ENCODE measurements at places on chromosomes 2 and 18.

GRCh38 chr2:26317377-26318105 lies 28.4 kb upstream of the SELENOI start:
- DNase-seq: no peak

- no peak for DNase-seq
Observed at GRCh38 chr2:178844269-178844668, 37.0 kb upstream of the TTN start.

GRCh38 chr2:174117951-174118930 lies 130.1 kb downstream of the OLA1 start:
- DNase-seq: no peak

- DNase-seq: no peak
Observed at GRCh38 chr2:8611246-8611645, 70.6 kb upstream of the ID2 start.

DNA sequence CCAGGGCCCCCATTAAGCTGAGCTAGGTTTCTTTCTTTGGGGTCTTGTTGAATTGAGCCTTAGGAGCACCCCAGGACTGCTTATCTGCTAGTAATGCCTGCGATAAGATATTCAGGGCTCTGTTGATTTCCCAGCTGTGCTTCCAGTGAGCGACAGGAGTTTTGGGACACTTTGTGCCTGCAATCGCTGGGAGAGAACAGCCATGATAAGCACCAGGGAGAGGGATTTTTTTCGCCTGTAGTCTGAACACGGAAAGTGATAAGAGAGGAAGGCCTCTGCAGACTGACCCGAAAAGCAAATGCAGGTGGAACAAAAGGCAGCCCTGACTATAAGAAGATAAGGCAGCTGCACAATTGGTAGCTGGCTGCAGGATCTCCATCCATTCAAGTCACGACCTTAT lies 244.3 kb downstream of the CNTNAP5 start:
- DNase-seq: no peak

GRCh38 chr2:196849895-196850294 lies 40.7 kb upstream of the C2orf66 start:
- no peak for DNase-seq
